ENCODE measurements at places on chromosomes 2 and 18.

- DNase-seq = peak; percentile 62
Observed at GRCh38 chr2:237669628-237670392, 42.4 kb downstream of the LRRFIP1 start.

GRCh38 chr18:14971461-14972185 lies 223.7 kb downstream of the ANKRD30B start:
- DNase-seq = no peak

DNA sequence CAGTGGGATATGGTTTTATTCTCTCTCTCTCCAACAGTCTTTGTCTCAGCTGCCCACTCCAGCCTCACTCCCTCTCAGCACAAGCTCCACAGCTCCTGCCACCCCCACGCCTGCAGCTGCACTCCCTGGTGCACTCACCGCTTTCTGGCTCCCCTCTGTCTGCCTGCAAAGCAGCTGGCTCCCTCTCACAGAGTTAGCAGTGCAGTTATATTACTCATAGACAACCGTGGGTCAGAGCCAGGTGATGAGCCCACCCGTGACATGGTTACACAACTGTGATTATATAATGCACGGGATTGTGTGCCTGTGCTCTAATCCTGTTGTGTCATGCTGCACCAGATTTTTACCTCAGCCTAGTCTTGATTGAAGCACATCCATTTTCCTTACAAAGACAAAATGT lies 276.9 kb upstream of the CHAC2 start:
- DNase-seq = no peak

DNA sequence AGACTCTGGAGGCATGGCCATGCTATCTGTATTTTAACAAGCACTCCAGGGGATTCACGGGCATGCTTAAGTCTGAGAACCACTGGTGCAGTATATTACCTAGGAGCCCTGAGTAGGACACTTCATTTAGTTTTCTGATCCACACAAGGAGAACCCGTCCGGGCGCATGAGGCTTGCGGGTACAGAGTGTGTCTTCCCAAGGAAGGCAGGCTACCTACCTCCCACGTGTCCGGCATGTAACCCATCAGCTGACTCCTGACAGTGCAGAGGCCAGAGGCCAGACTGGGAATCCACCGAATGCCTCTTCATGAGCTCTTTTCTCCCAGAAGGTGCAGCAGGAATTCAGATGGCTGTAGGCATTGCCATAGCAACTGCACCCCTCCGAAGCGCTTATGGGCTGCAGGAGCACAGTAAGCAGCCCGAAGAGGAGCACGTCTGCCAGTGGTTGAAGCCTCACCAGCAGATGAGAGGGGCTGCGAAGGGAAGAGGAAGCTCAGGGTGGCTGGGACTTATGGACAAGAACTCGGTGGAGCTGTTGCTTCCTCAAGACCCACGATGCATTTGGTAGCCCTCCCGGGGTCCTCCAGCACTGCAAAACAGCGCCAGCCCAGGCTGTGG lies 33.8 kb upstream of the DNMT3A start:
- DNase-seq = no peak

DNA sequence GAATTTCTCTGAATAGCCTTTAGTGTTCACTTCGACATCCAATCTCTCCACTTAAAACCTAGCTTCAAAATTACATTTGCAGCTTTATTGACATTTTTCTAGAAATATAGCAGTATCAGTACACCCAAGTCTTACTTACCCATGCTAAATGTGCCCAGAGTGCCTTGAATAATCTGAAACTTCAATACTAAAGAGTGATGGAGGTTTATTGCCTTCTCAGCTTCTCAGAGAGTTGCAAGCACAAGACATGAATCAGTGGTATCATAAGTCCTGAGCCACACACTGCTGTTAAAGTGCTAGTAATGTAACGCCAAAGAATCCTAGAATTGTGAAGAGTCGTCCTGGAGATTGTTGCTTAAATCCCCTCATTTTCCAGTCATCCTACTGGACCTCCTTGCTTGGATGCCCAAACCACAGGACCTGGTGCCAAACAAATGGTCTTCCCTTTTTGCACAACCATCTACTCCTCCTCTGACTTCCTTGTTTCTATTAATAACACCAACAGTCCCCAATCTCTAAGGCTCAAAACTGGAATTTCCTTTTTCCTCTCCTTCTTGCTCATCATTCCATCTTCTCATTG lies 83.2 kb upstream of the SPATS2L start:
- DNase-seq = no peak

DNA sequence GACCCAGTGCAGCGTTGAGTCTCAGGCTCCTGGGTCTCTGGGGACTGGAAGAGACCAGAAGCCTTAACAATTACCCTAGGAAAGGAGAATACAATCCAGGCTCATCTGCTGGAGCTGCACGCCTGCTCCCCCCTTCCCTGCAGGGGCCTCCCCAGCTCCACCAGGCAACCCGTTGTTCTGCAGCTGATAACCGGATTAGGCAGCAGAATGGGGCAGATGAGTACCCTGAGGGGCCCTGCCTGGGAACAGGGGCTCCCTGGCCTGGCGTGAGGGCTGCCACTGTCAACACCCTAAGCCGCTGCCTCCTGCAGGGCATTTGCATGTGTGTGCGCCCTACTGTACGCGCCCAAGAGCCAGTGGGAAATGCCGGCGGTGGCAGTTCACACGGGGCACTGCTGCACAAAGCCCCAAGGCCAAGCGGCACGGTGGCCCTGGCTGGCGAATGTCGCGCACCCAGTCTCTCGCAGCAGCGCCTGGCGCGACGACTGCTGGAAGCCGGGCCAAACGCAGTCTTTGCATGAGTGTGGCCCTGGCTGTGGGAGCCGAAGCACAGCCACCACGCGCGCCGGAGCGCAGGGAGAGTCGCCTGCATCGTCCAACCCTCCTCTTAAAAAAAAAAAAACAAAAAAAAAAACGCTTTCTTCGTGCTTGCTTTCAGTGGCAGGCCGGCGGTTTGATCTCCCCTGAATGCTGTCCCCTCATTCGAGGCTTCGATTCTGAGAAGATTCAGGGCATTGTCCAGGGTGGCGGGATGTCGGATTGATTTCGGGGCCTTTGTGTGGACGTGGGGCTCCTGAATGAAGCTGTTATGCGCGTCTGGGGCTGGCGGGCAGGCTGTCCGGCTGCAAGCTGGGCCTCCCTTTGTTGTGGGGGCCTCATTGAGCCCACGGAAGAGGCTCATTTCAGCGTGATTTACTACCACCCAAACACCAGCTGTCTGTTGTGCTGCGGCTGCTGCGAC lies 63.8 kb downstream of the SETBP1 start:
- DNase-seq = no peak

DNA sequence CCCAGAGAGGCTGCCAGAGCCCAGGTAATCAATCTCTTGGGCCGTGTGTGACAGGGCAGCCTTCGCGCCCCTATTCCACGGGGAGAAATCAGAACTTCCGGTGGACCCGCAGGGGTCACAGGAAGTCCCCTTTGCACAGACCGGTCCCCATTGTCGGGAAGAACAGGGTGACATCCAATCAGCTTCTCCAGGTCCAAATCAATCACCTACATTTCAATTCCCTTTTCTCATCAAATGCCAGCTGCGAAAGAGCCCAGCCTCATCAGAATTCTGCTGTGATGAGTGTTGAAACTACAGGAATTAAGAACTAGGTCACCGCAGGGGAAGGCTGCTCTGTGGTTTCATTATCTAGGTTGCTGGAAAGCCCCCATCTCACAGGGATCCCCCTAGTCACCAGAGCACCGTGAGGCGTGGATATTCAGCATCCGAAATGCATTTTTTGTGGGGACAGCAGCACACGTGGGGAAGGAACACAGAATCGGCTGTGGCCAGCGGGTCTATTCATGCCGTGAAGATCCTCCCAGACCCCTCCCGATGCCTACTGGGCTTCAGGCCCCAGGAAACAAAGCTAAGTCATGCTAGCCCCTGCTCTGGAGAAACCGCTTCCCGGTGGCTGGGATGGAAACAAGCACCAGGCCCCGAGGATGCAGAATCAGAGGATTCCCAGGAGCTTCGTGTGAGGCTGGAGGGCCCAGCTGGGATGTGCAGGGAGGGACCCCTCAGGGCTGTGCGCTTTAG lies 193.7 kb upstream of the ID2 start:
- DNase-seq = no peak

DNA sequence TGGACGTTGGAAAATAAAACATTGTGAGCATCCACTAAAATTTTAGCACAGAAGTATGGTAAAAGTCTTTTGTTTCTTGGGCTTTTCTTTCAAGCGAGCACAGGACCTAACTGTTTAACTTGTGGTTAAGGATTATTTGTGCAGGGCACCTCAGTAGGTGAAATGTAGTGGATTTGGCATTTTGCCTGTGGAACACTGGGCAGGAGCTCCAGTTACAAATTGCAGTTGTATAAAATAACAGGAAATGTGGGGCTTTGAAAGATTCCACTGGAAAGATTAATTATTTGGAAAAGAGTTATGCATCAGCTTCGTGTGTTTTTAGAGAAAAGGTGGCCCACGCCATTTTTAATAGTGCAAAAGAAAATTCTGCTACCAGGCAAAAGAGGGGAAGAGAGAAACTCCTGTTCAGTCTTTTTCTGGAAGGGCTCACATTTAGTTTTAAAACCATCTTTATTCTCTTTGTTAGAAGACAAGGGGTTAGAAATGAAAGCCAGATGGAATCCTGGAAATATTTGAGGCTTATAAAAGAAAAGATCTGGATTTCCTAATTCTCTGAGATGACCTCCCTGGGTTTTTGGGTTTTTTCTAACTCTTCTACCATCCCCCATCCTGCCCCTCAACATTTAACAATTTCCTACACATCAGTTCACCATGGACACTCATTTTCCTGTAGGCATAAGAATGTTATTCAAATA lies 144.3 kb upstream of the SERTAD2 start:
- no peak for DNase-seq

DNA sequence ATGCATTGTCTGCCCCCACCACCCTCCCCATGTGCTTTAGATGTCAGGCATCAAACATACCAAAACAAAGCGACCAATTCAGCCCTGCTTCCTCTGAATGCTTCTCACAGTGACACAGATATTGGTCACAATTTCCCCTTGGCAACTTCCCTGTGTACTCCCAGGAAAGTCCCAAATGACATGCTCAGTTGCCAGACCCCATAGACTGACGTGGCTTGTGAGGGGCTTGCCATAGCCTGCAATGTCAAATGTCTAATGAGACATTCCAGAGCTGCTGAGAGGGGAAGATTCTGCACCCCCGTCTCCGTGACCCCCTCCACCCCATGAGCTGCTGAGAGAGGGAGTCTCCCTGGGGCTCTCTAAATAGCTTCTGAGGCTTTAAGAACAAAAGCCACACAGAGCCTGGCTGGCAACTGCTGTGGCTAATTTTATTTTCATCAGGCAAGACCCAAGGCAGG lies 47.3 kb downstream of the RFTN2 start:
- no peak for DNase-seq

- DNase-seq = no peak
Observed at GRCh38 chr2:62531594-62531993, 25.6 kb upstream of the TMEM17 start.

DNA sequence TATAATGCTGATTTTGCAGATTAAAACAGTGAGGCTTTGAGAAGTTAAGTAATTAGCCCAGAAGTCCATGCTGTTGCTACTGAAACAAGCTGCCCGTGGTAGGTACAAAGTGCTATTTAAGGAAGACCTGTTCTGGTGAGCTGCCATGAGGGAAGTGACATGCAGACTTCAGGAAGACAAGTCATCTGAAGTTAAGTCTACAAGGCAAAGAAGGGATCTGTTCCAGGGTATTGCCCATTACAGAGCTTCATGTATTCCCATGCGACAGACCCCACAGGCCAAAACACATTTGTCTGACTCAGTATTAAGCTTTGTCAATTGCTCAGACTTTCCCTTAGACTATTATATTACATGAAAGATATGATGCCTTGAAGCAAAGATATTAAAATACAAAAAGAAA lies 520.8 kb downstream of the FBXO15 start:
- no peak for DNase-seq

GRCh38 chr2:5898667-5899066 lies 206.5 kb downstream of the SOX11 start:
- DNase-seq = no peak

GRCh38 chr18:75064513-75064905 lies 144.4 kb downstream of the PTGR3 start:
- DNase-seq = no peak

DNA sequence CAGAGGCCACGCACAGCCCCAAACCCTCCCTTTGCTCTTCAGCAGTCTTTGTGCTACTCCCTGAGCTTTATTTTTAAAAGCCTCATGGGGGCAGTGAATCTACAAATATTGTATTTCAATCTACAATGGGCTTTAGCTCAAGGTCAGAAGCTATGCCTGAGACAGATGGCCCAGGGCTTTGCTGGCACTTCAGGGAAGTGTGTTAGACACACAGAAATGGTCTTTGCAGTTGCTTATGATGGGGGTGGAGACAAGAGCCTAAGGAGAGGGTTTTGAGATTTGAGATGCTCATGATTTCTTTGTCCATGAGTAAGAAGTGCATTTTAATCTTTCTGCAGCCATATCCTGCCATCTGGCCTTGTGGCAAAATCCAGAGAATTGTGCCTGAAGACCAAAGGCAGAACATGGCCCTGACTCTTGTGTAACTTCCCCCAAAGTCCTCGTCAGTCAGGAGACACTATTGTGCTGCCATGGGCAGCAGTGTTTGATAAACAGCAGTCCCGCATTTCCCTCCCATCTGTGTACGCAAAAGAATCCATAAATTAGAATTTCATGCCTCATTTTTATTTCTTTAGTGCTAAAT lies 92.6 kb downstream of the VAPA start:
- peak; percentile 26 for DNase-seq

DNA sequence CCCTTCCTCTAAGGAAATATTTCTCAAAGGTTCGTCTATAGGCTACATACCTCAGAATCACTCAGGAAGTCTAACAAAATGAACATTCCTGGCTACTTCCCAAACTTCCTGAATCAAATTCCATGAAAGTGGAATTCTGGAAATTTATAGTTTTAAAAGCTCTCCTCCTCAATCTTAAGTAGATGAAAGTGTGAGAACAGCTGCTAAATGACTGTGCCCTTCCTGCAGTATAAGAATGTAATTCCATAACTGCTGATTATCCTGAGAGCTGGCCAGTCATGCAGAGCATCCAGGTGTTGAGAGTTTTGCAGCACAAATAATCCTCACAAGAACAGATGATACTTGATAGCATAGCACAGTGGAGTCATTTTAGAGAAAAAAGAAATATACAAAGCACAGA lies 265.0 kb downstream of the KCNJ3 start:
- DNase-seq = no peak

DNA sequence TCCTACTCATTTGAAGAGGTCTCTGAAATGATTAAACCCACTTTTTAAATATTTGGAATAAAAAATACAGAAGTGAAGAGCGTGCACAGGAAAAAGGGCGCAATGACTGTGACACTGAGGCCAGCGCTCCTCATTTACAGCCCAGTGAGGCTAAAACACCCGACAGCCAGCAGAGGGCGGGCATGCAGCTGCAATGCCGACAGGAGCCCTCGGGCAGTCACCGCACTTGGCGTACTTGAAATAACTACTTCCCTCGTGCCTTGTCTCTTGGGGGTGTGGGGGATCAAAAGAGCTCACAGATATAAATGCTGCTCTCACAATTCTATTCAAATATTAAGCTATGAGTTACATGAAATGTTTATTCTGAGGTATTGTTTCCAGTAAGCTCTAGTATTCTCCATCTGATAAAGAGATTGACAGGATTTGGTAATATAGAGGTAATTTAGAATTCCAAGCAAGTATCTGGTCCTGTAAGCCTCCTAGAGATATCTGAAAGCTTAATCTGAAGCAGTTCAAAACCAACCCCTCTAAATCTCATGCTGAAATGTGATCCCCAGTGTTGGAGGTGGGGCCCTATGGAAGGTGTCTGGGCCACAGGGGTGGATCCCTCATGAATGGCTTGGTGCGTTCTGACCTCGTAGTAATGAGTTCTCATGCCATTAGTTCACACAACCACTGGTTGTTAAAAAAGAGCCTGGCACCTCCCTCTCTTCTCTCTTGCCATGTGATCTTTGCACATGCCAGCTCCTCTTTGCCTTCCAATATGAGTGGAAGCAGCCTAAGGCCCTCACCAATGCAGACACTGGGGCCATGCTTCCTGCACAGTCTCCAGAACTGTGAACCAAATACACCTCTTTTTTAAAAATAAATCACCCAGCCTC lies 93.6 kb downstream of the ZAP70 start:
- peak; percentile 86 for DNase-seq

Measured in NAMALWA (cell line).